ENCODE measurements at places on chromosomes 6 and 20.

- no peak for DNase-seq
These were observed 59.9 kb downstream of the KAT14 start for GRCh38 chr20:18197382-18198070.

DNA sequence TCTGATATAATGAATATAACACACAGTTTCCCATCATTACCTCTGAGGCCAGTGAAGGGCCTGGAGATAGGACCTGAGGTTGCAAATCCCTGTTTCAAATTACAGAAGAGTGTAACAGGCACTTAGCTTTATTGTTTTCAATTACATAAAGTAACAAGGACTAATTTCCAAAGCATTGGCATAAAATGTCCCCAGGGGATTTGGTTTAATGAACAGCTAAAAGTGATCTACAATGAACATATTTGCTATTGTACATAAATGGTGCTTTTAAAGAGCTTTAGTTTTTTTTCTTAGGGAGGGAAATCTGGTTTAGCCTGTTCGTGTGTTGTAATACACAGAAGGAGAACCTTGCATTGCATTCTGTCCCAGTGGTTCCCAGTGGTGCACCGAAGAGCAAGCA is 54.4 kb downstream of the HMGN3 start:
- no peak for DNase-seq

DNA sequence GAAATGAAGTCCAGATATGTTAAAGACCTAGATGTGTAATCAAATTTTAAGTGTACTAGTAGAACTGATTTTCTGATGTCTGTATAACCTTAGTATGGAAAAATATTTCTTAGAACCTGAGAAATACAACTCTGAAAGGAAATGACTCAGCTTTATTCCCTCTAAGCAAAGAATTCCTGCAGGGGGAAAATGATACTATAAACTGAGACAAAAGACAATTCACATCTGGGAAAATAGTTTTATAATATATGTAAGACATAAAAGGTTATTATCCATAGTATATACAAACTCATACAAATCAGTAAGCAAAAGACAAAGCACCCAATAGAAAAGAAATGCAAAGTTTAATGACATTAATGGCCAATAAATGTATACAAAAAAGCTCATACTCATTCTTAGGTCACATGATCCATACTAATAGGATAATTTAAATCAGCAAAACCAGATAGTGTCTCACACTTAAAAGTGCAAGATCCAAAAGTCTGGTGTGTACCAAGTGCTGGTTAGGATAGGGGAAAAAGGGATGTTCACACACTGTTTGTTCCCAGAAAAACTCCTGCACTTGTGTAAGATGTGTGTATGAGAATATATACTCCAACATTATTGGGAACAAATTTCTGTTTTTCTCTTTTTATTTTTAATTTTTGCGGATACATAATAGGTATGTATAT is 22.6 kb downstream of the RNF217 start:
- DNase-seq = no peak

- DNase-seq = no peak
These were observed 627.5 kb upstream of the ZNF337 start for GRCh38 chr20:26324177-26324576.

- no peak for DNase-seq
These were observed 33.2 kb upstream of the MYB start for GRCh38 chr6:135147637-135148592.

GRCh38 chr20:56222945-56223344 is 25.6 kb upstream of the MC3R start:
- DNase-seq = no peak

DNA sequence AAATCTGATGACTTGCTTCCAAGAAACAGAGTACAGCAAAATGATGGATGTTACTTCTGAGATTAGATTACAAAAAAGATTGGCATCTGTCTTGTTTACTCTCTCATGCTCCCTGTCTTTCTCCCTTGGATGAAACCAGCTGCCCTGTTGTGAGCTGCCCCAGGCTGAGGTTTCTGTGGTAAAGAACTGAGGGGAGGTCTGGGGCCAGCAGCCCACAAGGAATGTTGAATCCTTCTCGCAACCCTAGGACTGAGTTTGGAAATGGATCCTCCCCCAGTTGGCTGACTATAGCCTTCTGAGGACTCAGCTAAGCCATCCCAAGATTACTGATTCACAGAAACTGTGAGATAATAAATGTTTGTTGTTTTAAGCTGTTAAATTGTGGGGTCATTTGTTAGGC is 5.6 kb upstream of the HECA start:
- DNase-seq = peak; percentile 89

- peak; percentile 65 for DNase-seq
These were observed at the start of gene VWA7 for GRCh38 chr6:31776989-31777666. Gene VWA7, minus strand, starts transcription at chr6:31777328. Its CDS starts 549 bp downstream, at chr6:31776779.

- DNase-seq = no peak
These were observed 13.3 kb downstream of the SNX5 start for GRCh38 chr20:17955302-17955701.

DNA sequence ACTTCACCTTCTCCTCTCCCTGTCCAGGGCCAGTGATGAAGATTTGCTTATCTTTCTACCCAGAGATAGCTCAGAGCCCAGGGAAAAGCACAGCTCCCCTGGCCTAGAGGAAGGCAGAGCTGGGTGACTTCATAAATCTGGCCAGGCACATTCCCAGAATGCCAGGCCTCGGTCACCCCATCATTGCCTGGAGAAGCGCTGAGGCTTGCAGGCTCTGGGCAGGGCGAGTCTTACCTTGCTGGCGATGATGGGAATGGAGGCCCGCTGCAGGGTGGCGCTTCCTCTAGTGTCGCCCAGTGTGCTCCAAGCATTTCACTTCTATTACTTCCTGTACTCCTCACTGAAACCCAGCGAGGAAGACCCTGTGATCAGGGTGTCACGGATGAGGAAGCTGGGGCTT is 60.1 kb downstream of the DAAM2 start:
- DNase-seq = no peak

Data from LHCN-M2 (cell line).